ENCODE measurements at places on chromosomes 6 and 20.

DNA sequence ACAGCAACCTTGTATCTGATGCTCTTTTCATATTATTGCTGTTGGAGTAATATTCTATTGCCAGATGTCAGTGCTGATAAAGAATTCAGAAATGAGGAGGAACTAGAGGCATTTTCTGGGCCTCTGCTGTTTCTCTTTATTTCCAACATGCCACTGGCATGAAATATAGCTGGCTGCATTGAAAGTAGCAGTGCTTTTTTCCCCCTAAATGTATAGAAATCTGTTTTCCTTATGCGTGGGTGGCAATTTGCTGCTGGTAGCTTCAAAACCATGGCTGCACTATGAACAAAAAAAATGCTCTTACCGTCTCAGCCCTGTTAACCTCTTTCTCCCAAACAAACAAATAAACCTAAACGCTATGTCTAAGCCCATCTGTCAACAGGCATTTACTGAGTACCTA, 442.3 kb upstream of the AGPAT4 start:
- no peak for DNase-seq

GRCh38 chr6:4844108-4844507, 67.9 kb downstream of the CDYL start:
- DNase-seq: peak; percentile 24

DNA sequence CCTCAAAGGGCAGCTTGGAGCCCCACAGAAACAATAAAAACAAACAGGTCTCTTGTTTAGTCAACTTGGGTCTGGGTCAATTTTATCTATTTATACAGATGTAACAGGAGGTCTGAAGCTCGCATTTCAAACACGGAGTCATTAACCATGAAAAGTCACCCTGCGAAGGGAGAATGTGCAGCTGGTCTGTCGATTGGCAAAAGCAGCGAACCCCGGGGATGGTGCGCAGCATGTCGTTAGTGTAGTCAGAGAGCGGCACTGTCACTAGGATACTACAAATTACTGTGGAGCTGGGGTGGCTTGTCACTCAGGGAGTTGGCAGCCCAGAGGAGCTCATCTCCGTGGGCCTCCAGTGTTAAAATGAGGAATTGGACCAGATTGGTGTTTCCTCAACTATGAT, 190.4 kb upstream of the ARG1 start:
- no peak for DNase-seq

- DNase-seq: no peak
Observed at GRCh38 chr6:6659600-6660327, 71.2 kb downstream of the LY86 start.

DNA sequence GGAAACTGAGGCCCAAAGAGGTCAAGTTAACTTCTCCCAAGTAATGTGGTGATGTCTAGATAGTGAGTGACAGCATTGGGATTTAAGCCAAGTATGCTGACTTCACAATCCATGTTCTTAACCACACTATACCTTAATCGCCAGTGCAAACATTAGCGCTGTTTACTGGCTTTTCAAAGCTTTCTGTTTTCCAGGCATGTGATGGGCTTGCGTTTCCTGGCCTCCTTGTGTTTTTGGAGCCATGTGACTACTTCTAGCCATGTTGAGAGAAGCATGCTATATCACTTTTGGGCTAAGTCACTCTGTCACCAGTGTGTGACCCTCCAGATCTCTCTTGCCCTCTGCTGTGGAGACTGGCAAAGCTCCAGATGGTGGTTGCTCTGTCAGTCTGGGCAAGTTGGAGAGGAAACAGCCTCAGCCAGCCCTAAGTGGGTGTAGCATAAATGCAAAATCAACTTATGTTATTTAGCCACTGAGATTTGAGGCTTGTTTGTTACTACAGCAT, 76.9 kb downstream of the ANKRD6 start:
- no peak for DNase-seq

GRCh38 chr6:42788671-42789070, 6.8 kb downstream of the BICRAL start:
- DNase-seq: no peak

DNA sequence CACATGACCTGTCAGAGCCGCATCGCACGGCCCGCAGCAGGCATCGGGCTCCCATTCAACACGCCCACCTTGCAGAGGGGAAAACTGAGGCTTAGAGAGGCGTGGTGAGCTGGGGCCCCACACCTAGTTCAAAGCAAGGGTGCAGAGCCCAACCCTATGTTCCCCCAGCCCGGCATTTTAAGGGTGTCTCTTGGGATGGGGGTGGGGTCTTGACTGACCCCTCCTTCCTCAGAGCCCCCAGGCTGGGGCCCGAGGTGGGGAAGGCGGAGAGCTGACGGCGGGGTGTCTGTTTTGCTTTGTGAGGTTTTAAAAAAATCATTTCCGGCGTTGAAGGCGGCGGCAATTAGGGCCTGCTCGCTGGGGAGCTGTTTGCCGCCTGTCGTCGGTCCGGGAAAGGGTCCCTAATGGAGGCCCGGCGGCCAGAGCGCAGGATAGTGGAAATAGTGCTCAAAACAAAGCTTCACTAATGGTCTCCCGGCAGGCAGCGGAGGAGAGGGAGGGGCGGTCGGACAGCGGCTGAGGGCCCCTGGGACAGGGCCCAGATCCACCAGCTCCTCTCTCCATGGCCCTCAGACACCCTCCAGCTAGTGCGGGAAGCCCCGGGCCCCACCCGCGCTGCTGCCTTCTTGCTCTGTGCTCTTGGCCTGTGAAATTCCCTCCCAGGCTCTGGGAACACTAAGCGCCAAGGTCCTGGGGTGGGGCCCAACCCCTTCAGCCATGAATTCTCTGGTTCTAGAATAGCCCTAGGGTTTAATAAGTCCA, 11.9 kb downstream of the VSTM2L start:
- DNase-seq: peak; percentile 21

- DNase-seq: no peak
Observed at GRCh38 chr6:156359912-156360311, 417.3 kb upstream of the ARID1B start.

DNA sequence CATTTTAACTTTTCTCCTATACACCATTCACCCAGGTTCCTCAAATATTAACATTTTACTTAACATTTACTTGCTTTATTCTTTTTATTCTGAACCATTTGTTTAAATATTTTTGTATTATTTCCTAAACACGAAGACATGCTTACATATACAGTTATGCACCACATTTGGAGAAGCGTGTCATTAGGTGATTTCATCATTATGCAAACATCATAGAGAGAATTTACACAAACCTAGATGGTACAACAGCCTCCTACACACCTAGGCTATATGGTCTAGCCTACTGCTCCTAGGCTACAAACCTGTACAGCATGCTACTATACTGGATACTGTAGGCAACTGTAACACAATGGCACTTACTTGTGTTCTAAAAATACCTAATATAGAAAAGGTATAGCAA, 6.6 kb downstream of the TDP2 start:
- no peak for DNase-seq

DNA sequence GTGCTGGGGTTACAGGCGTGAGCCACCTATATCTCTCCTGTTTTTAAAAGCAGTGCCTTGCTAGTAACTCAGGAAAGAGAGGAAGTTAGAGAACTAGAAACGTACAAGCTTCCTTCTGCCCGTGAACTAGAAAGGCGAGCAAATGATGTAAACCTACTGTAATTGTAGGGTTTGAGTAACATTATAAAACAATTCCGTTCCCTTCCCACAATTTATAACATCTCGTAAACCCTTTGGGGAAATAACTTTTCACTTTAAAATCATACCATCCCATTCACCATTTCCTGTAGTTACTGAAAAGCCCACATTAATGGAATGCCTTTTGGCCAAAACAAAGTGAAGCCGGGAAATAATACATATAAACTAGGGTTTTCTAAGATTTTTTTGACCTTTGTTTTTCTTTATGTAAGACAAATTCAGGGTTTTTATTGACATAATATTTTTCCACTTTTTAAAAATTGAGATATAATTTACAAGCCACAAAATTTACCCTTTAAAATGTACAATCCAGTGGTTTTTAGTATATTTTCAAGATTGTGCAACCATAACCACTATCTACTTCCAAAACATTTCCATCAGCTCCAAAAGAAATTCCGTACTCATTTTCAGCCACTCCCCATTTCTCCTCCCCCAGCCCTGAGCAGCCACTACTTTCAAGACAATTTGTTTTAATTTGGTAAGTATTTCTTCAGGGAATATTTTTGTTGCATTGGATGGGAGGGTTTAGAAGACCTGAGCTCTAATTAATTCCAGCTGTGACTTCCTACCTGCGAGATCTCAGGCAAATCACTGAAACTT, 175.1 kb upstream of the PDE10A start:
- DNase-seq: no peak

DNA sequence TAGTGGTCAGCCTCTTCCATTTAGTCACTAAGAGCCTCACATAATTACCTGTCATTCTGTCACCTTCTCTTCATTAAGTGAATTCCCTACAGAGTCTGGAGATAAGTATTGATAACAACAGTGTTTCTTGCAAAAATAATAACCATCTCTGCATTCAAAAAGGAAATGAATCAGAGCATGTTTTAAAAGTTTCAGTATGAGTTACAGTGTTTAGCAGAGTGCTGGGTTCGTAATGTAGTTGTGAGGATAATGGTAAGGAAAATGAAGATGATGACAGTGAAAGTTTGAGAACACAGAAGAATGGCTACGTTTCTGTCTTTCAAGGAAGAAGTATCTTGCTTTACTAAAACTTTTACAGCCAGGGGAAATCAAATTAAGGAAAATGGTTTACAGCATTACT, 31.3 kb downstream of the GPRC6A start:
- no peak for DNase-seq

DNA sequence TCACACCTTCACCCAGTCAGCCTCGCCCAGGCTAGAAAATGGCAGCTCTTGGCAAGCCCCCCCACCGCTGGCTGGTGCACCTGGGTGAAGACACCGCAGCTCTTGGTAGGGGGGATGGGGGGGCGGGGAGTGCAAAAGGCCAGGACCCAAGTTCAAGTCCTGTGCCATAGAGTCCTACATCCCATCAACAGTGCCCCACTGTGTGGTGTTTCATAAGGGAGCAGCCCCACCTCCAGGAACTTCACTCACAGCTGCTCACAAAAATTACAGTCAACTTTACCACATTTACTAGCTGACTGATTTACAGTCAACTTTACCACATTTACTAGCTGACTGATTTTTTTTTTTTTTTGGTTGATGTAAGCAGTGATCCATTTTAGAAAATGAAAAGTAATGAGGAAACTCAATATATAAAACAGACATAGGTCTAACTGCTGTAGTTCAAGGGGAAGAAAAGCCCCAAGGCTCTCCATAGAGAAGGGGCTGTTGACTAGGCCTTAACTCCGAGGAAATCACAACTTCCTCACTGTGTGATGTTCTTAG, 208.9 kb upstream of the SNX9 start:
- no peak for DNase-seq

DNA sequence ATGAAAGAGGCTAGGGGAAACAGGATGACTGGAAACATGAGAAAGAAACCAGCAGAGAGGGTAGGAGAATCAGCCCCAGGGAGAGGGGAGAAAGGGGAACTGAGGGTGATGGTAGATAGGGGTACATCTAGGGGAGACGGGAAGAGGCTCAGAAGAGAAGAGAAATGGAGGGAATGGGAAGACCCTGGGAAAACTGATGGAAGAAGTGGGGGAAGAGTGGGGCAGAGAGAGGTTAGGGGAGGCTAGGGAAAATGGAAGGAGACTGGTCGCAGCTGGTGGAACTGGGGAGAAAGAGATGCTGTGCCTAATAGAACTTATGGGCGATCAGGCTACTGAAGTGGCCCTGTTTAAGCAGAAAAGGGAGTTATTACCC, 548 bp downstream of the PROCR start:
- no peak for DNase-seq

DNA sequence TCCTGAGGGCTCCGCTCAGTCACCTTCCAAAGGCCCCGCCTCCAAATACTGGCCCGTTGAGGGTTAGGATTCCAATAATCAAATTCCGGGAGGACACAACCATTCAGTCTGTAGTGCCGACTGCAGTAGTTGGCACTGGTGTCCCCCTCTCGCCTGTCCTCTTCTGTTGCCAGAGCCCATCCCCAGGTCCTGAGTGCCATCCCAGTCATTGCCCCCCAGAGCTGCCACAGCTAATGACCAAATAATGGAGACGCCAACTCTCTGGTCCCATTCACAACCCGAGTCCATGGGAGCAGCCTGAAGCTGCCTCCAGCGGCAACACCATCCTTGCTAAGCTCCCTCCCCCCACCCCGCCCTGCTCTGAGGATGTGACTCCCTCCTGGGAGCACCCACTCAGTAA, 115.9 kb downstream of the JPH2 start:
- no peak for DNase-seq

GRCh38 chr6:6469074-6469473, 119.4 kb upstream of the LY86 start:
- no peak for DNase-seq

DNA sequence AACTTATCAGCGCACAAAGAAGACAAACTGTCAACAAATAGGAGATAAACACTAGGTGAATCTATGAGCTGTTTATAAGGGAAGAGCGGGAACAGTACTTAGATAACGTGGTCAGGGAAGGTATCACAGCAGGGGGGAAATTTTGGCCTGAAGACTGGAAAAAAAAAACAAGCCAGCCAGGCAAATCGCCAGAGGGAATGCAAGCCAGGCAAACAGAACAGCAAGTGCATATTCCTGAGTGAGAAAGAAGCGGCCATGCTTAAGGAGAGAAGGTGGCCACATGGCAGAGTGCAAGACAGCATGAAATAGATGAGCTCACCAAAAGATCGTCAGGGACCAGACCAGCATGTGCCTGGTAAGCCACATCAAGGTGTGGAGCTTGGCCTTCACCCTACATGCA, 466.5 kb upstream of the ARID1B start:
- no peak for DNase-seq

- no peak for DNase-seq
Observed at GRCh38 chr20:35111141-35111888, 18.7 kb upstream of the TRPC4AP start.

DNA sequence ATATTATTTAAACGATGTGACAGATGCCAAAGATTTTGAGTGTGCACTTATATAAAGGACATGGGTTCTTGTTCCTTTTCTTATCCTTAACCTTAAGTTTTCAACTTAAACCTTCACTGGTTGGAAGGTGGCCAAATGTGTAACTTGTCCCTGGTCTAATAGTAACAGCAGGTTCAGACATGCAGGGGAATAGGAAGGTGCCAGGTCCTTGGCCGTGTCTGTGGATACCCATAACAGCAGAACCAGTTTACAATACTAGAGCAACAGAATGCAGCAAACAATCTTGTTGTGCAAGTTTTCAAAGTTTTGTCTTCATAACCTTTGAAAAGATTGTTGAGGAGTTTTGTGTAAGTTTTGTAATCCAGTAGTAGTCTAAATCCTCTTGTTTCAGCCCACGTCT, 4.4 kb downstream of the MYB start:
- DNase-seq: no peak

- DNase-seq: no peak
Observed at GRCh38 chr6:133787122-133787521, 101.8 kb upstream of the TCF21 start.

GRCh38 chr6:144725736-144726522, 440.8 kb downstream of the UTRN start:
- peak; percentile 10 for DNase-seq

GRCh38 chr20:38779247-38780097, 26.0 kb upstream of the PPP1R16B start:
- no peak for DNase-seq

GRCh38 chr6:107784669-107785068, 39.4 kb downstream of the SCML4 start:
- DNase-seq: peak; percentile 41
